ENCODE measurements at places on chromosomes 2 and 18.

DNA sequence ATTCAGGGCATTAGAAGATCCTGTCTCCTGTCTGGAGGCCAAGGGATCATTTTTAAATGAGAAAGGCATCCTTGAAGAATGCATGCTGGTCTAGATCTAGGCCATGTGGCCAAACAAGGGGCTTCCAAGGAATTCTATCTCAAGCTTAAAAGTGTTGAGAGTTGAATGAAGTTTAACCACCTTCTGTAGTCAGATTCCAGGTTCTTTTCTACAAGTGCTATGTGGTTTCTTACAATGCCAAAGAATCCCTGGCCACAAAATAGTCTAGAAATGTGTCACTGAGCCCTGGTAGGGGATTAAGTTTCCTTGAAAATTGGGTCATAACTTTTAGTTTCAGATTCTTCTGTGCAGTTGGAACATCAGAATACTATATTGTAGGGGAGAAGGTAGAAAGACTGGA, 640.7 kb upstream of the ACVR2A start:
- no peak for DNase-seq
- H3K4me1 ChIP-seq: no peaks in the 10 kb centered on the region
- H3K27me3 ChIP-seq: no peaks in the 10 kb centered on the region

- no peaks in the 10 kb centered on the region for H3K27me3 ChIP-seq
- no peak overlapping the region for H3K4me3 ChIP-seq
- H3K4me1 ChIP-seq: peaks cover 32% of the 10 kb centered on the region
- H3K36me3 ChIP-seq: no peaks in the 10 kb centered on the region
These were observed 24.6 kb downstream of the RTN4 start for GRCh38 chr2:55025627-55026026.

- no peak overlapping the region for H3K27ac ChIP-seq
- DNase-seq: no peak
- no peaks in the 10 kb centered on the region for H3K4me1 ChIP-seq
These were observed 176.2 kb downstream of the CALCRL start for GRCh38 chr2:187271825-187272224.

GRCh38 chr18:69999656-70000055, 52.0 kb upstream of the CD226 start:
- H3K36me3 ChIP-seq: peaks cover 9% of the 10 kb centered on the region
- no peak overlapping the region for H3K27ac ChIP-seq
- DNase-seq: no peak
- H3K4me1 ChIP-seq: no peaks in the 10 kb centered on the region
- H3K4me3 ChIP-seq: no peak overlapping the region

DNA sequence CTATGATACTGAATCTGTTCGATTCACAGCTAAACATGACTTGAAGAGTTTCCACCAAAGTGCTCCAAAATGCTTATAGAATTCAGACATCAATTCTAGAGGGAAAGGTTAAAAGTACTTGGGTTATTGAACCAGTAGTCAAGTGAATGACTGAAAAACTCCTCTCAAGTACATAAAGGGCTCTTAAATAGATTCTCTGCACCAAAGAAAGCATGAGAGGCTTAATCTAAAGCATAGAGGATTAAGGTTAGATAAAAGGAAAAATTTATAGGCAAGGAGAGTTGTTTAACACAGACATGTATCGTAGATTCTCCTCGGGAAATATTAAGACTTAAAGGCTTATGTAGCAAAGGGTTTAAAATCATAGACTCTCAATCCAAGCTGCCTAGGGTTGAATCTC, 701.4 kb downstream of the ERBB4 start:
- no peak overlapping the region for H3K27ac ChIP-seq
- H3K4me3 ChIP-seq: no peak overlapping the region
- H3K36me3 ChIP-seq: no peaks in the 10 kb centered on the region
- H3K27me3 ChIP-seq: no peaks in the 10 kb centered on the region
- no peak for DNase-seq

DNA sequence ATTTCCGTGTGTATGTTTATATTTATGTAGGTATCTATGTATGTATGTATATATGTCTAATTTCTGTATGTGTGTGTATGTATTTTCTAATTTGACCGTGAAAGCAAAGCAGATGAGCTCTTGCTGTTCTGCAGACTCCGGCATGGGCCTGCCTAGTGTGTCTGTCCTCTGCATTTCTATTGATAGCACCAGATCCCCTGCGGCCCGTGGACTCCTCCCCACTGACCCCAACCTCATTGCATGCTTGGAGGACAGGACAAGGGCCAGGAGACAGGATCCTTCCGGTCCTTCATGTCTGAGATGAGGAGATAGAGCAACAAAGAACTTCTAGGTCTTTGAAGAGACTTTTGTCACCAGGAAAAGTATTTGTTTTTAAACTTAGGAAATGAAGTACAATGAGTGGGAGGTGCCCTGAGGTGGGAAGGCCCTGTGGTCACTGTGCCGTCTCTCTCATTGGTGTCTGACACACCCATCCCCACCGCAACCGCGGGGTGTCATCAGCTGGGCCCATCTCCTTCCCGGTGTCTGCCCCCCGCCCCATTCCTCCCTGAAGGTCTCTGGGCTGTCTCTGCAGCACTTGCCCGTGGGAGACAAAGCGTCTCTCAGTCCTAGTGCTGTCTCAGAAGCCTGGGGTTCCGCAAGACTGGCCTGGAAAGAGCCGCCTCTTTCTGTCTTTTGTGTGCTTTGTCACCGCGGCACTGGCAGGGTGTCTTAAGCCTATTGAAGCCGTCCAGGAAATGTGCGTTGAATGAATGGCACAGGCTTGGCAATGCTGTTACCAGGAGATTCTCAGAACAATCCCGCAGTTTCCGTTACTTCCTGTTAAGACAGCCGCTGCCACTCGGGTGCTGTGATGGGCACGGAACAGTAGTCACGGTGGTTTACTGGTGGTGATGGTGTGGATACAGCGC, 216.4 kb downstream of the AGAP1 start:
- DNase-seq: no peak
- H3K4me1 ChIP-seq: no peaks in the 10 kb centered on the region
- no peaks in the 10 kb centered on the region for H3K27me3 ChIP-seq
- H3K4me3 ChIP-seq: no peak overlapping the region
- no peaks in the 10 kb centered on the region for H3K36me3 ChIP-seq

- no peak overlapping the region for H3K27ac ChIP-seq
- no peak for DNase-seq
- H3K4me1 ChIP-seq: no peaks in the 10 kb centered on the region
- H3K27me3 ChIP-seq: no peaks in the 10 kb centered on the region
- H3K4me3 ChIP-seq: no peak overlapping the region
These were observed 60.6 kb upstream of the ACTR3 start for GRCh38 chr2:113829270-113829669.

DNA sequence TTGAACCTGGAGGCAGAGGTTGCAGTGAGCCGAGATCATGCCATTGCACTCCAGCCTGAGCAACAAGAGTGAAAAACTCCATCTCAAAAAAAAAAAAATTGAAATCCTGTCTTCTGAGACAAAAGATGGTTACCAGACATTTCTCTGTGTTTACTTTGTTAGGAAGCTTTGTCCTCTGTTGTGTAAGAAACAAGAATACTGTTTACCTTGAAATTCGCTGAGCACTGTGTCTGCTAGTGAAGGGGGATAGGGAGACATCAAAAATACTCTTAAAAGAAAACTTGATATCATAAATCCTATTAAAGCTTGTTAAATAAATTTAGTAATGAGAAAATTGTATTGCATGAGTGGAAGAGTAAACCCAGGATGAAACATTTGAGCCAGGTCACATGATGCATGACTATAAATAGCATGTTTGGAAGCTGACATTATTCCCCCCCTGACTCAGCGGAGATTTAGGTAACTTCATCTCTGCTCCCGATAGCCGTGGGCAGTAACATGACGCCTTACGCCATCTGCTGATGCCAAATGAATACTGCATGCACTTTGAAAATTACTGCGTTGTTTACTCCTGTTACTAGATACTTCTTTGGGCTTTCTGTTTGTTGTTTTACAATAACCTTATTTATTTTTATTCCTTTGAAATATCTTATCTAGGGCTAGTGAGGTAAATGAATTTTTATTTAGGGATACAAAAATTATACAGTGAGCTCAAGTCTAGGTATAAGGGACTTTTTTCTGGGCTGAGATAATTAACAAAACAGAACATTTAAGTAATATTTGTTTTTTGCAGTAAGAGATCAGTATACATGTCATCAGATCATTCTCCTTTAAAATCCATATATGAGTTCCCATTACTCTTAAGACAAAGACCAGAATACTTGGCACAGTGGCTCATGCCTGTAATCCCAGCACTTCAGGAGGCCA, 134.9 kb downstream of the MAP3K20 start:
- peak; percentile 71 for DNase-seq
- no peak overlapping the region for H3K27ac ChIP-seq

DNA sequence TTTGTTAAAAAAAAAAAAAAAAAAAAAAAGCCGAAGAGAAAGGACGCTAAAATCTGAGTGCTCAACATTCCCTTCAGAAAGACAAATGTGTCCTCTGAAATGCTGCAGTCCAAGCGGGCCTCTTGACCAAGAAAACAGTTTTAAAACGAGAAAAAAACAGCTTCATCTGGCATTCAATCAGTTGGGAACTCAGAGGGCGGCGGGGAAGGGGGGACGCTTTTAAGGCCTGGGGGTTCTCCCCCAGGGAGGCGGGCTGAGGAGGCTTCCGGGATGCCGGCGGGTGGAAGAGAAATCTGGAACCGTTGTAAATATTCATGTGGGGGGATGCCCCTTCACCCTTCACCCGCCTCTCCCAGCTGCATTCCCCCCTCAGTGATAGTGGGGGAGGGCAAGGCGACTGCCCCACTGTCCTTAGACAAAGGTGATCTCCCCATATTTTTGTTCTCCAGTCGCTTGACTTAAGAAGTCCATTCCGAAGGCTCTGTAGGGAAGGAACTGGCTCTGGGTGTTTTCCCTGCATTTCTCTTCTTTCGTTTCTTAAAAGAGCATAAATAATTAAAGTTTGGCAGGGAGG, 3.3 kb upstream of the HOXD11 start:
- no peak overlapping the region for H3K4me3 ChIP-seq
- H3K36me3 ChIP-seq: no peaks in the 10 kb centered on the region

- H3K4me3 ChIP-seq: no peak overlapping the region
- no peak for DNase-seq
- H3K4me1 ChIP-seq: no peaks in the 10 kb centered on the region
- no peak overlapping the region for H3K27ac ChIP-seq
- no peaks in the 10 kb centered on the region for H3K36me3 ChIP-seq
These were observed 63.6 kb downstream of the ACKR3 start for GRCh38 chr2:236633219-236633570.

- H3K36me3 ChIP-seq: no peaks in the 10 kb centered on the region
- no peak overlapping the region for H3K4me3 ChIP-seq
- DNase-seq: no peak
- H3K27ac ChIP-seq: no peak overlapping the region
These were observed 365.6 kb upstream of the TMEFF2 start for GRCh38 chr2:192560326-192560725.

DNA sequence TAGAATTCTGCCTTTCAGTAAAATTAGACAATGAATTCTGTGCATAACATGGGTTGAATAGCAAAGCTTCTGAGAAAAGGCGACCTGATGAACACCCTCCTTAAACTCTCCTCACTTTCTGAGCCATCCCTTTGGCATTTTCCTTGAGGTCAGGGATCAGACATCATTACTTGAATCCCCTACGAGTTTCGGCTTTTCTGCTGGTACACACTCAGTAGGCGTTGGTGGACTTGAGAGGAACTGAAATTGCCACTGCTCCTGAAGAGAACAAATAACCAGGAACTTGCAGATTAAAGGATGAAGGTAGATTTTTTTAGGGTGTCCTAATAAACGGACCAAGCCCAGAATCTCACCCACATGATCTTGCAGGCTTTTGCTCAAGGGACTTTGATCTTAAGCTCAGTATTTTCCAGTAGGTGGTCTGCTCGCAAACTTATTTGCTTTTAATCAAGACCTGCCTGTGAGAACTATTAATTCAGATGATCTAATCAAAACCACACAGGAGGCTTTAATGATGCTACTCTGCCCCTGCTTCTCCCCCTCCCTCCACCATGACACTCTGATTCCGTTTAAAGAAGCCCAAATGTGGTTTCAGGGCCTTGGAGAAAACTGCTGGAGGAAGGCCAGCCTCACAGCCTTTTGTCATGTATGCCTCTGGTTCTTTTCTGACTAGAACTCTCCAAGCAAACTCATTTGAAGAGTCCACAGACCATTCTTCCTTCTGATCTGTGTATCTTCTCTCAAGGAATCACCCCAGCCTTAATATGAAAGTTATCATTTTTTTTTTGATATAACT, 124.9 kb downstream of the PRKCE start:
- DNase-seq: no peak
- H3K27ac ChIP-seq: no peak overlapping the region
- H3K36me3 ChIP-seq: no peaks in the 10 kb centered on the region
- H3K27me3 ChIP-seq: no peaks in the 10 kb centered on the region

GRCh38 chr2:36967236-36967876, 1.0 kb upstream of the STRN start:
- peak overlapping the region; percentile 94 for H3K27ac ChIP-seq
- H3K4me3 ChIP-seq: peak overlapping the region; percentile 77
- peaks cover 30% of the 10 kb centered on the region for H3K4me1 ChIP-seq
- H3K27me3 ChIP-seq: no peaks in the 10 kb centered on the region

GRCh38 chr2:120466704-120467054, 120.7 kb downstream of the INHBB start:
- no peak overlapping the region for H3K27ac ChIP-seq
- no peaks in the 10 kb centered on the region for H3K36me3 ChIP-seq
- H3K4me1 ChIP-seq: no peaks in the 10 kb centered on the region

DNA sequence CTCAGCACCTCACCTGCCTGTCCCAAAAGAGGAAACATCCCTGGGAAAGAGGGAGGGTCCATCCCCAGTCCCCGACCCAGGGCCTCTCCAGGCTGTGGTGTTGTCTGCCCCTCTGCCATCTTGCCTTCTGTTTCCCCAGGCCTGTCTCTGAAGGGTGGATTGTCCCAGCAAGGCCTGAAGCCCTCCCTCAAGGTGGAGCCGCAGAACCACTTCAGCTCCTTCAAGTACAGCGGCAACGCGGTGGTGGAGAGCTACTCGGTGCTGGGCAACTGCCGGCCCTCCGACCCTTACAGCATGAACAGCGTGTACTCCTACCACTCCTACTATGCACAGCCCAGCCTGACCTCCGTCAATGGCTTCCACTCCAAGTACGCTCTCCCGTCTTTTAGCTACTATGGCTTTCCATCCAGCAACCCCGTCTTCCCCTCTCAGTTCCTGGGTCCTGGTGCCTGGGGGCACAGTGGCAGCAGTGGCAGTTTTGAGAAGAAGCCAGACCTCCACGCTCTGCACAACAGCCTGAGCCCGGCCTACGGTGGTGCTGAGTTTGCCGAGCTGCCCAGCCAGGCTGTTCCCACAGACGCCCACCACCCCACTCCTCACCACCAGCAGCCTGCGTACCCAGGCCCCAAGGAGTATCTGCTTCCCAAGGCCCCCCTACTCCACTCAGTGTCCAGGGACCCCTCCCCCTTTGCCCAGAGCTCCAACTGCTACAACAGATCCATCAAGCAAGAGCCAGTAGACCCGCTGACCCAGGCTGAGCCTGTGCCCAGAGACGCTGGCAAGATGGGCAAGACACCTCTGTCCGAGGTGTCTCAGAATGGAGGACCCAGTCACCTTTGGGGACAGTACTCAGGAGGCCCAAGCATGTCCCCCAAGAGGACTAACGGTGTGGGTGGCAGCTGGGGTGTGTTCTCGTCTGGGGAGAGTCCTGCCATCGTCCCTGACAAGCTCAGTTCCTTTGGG, 47.2 kb downstream of the BOLA3 start:
- no peaks in the 10 kb centered on the region for H3K27me3 ChIP-seq
- no peaks in the 10 kb centered on the region for H3K4me1 ChIP-seq
- no peak for DNase-seq
- H3K4me3 ChIP-seq: no peak overlapping the region
- no peak overlapping the region for H3K27ac ChIP-seq
- H3K36me3 ChIP-seq: peaks cover 52% of the 10 kb centered on the region

- H3K27ac ChIP-seq: no peak overlapping the region
- H3K4me3 ChIP-seq: no peak overlapping the region
- DNase-seq: no peak
- H3K27me3 ChIP-seq: no peaks in the 10 kb centered on the region
- peaks cover 80% of the 10 kb centered on the region for H3K36me3 ChIP-seq
- H3K4me1 ChIP-seq: no peaks in the 10 kb centered on the region
These were observed 58.7 kb downstream of the SLC25A12 start for GRCh38 chr2:171835386-171835785.
